ENCODE measurements at places on chromosomes 6 and 20.

DNA sequence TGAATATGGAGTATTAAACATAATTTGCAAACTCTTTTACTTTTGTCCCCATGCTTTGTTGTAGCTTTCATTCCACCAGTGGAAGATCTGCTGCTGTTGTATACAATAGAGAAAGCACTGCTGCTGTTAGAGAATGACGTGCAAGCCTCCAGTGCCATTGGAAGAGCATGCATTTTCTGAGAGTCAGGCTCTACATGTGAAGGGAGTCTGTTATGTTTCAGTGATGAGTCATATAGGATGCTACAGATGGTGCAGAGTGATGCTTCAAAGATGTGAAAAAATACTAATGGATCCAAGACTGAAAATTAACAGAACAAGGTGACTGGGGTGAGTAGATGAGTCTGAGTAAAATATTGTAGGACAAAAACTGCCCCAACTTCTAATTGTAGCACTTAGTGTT is 22.4 kb upstream of the BACH2 start:
- no peak overlapping the region for H3K27ac ChIP-seq
- H3K36me3 ChIP-seq: no peaks in the 10 kb centered on the region
- no peaks in the 10 kb centered on the region for H3K27me3 ChIP-seq
- H3K4me3 ChIP-seq: no peak overlapping the region

GRCh38 chr6:19394051-19394450 is 443.1 kb upstream of the ID4 start:
- no peaks in the 10 kb centered on the region for H3K4me1 ChIP-seq
- no peak for DNase-seq
- no peak overlapping the region for H3K27ac ChIP-seq
- H3K27me3 ChIP-seq: no peaks in the 10 kb centered on the region

DNA sequence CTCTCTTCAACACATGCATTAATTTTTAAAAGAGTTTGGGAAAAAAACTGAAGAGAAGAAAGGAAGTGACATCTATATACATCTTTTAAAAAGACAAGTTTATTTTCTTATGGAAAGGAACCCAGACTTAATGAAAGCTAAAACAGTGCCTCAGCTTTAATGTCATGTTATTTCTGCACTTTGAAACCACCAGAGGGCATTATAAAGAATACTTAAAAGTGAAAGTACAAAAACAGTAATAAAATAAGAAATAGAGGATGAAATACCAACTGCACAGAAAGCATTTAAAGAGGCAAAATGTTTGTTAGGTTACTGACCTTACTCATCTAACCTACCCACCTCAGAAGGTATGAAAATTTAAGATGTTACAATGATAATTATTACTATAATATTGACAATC is 98.8 kb downstream of the HUS1B start:
- no peaks in the 10 kb centered on the region for H3K27me3 ChIP-seq
- peaks cover 5% of the 10 kb centered on the region for H3K4me1 ChIP-seq
- DNase-seq: no peak
- H3K27ac ChIP-seq: no peak overlapping the region

DNA sequence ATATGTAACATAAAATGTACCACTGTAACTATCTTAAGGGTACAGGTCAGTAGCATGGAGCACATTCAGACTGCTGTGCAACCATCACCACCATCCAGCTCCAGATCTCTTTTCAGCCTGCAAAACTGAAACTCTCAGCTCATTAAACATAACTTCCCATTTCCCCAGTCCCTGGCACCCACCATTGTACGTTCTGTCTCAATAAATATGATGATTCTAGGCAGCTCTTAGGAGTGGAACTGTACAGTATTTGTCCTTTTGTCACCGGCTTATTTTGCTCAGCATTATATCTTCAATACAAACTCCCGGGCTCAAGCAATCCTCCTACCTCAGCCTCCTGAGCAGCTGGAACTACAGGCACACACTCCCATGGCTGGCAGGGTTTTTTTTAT is 1.5 kb downstream of the ZC3H12D start:
- DNase-seq: no peak
- H3K4me3 ChIP-seq: peak overlapping the region; percentile 68

DNA sequence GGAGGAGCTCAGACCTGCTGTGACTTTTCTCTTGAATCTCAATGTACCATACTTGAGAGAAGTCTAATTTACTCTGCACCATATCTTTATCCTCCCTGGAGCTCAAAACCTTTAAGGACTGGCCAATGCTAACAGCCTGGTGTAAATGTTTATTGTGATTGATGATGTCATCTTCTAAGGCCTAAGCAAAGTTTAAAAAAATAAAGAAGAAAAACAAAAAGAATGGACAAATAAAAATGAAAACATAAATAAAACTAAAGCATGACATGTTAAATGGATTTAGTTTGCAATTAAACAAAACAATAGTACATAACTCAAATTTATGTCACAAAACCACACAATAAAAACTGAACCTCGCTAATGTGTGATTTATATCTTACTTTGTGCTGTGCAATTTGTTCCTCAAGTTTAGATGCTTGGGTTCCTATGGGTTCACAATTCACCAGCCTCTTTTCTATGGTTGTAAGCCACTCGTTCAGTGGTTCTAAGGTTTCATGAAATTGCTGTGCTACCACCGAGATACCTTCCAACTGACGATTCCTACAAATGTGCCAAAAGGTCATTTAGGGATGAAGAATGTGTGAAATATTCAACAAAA is 113.0 kb downstream of the DST start:
- H3K36me3 ChIP-seq: no peaks in the 10 kb centered on the region
- DNase-seq: no peak
- H3K27me3 ChIP-seq: no peaks in the 10 kb centered on the region
- H3K4me1 ChIP-seq: no peaks in the 10 kb centered on the region
- no peak overlapping the region for H3K4me3 ChIP-seq
- no peak overlapping the region for H3K27ac ChIP-seq

DNA sequence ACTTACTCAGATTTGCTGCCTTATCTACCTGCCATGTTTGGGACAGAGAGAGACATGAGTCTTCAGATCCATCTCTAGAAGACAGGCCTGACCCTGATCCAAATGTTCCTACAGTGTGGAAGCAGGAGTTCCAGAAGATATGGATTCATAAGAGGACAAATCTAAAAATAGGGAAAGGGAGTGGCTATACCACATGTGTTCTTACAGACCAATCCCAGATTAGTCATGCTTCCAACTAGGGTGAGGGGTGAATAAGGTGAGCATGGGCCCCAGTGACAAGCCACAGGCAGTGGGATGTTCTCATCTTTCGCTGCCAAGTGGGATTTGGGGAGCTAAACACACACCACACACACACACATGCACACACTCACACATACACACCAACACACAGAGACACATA is 670.7 kb upstream of the CITED2 start:
- H3K27me3 ChIP-seq: no peaks in the 10 kb centered on the region
- H3K36me3 ChIP-seq: no peaks in the 10 kb centered on the region
- DNase-seq: no peak
- no peak overlapping the region for H3K4me3 ChIP-seq
- H3K27ac ChIP-seq: no peak overlapping the region

DNA sequence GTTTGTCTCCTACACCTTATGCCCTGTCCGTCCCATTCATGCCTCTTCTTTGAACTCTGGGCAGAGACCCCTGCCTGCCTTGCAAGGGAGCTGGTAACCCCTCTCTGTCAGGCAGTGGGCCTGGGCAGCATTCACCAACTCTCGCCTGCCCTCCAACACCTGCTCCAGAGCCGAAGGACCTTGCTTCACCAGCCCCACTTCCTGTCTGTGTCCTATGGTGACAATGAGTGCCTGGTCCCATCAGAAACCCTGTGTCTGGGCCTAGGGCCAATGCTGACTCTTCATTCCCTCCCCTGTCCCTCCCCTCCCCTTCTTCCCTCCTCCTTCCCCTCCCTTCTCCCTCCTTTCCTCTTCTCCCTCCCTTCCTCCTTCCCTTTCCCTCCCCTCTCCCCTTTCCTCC is 22.8 kb upstream of the PCMTD2 start:
- H3K36me3 ChIP-seq: no peaks in the 10 kb centered on the region
- no peak for DNase-seq
- no peaks in the 10 kb centered on the region for H3K27me3 ChIP-seq
- H3K4me1 ChIP-seq: peaks cover 5% of the 10 kb centered on the region
- no peak overlapping the region for H3K27ac ChIP-seq

GRCh38 chr20:3168079-3168828 is 5.1 kb downstream of the LZTS3 start:
- no peak for DNase-seq
- H3K4me3 ChIP-seq: no peak overlapping the region

DNA sequence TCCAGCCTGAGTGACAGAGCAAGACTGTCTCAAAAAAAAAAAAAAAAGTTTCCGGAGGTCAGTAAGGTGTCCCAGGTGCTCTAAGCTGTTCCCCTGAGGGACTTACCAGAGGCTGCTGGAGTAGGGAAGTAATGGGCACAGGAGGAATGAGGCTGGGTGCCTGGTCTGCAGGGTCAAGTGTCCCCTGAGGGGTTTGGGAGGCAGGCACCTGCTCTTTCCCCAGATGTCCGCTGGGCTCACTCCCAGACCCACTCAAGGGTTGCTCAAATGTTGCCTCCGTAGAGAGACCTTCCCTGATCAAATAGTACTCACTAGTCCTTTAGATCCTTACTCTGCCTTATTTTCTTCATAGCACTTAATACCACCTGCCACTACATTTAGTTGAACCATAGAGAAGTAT is 5.4 kb upstream of the MAPK13 start:
- H3K27me3 ChIP-seq: no peaks in the 10 kb centered on the region
- DNase-seq: no peak
- H3K36me3 ChIP-seq: no peaks in the 10 kb centered on the region
- no peak overlapping the region for H3K4me3 ChIP-seq
- peaks cover 67% of the 10 kb centered on the region for H3K4me1 ChIP-seq
